NCI-H1417 (cell line): ENCODE measurements at places on chromosomes 3 and 15.
A peak's percentile ranks its signal among the peaks of the same experiment; 100 is the strongest.

DNA sequence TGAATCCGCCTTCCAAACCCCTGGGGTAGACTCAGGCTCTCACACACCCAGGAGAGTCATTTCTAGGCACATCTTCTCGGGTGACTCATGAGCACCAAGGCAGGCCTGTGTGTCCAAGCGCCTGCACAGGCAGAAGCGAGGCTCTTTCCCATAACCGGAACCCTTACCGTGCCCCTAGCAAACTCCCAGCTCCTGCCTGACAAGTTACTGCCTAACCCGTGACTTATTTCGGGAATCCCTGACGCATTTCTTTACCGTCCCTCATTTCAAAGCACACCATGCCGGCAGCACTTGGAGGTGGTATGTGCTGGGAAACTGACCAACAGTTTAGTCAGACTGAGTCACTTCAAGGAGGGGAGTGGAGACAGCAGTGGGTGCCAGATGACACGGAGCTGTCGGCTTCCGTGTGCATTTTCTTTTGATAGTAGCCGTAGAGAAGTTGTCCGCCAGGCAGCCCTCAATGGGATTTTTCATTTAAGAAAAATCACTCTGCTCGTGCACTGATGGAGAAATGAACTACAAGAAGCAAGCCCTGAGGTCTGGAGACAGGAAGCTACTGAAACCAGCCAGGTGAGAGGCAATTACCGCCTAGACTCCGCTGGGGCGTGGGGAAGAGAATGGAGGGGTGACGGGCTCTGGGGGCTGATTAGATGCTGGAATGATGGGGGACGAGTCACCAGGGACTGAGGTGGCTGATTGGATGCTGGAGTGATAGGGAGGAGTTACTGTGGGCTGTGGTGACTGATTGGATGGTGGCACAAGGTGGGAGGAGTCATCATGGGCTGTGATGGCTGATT lies 17.3 kb upstream of the HRH1 start:
- DNase-seq: no peak

- no peak for DNase-seq
These were observed 32.4 kb downstream of the B3GALNT1 start for GRCh38 chr3:161072751-161073150.

- DNase-seq: peak; percentile 16
These were observed 656.8 kb upstream of the SGO1 start for GRCh38 chr3:20842594-20843436.

- no peak for DNase-seq
These were observed 1340.5 kb downstream of the ROBO1 start for GRCh38 chr3:78427303-78427702.

DNA sequence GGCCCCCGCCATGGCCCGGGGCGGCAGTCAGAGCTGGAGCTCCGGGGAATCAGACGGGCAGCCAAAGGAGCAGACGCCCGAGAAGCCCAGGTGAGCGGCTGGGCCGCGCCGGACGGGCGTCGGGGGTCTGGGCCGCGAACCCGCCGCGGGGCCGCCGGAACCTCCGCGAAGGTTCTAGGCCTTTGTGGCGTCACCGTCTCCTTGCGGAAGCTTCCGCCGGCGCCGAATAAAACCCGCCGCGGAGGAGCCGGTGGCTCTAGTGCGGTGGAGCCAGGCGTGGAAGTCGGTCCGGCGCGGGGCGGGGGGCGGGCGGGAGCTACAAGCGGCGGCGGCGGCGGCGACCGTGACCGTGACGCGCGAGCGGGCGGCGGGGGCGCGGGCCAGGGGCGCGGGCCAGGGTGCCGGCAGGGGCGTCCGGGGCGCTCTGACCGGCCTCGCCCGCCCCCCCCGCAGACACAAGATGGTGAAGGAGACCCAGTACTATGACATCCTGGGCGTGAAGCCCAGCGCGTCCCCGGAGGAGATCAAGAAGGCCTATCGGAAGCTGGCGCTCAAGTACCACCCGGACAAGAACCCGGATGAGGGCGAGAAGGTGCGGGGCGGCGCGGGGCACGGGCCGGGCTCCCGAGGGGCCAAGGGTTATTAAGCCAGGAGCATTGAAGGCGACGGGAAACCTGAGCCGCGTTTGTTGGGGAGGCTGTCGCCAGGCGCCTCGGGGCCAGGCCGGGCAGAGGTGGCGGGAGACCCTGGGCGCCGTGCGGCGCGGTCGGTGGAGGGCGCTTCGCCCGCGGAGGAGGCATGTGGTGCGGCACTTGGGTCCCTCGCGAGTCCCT lies at the start of gene DNAJA4:
TSS of gene DNAJA4 (plus strand) at position 259 of the 833 bp plus-strand sequence. CDS start at position 461, 202 bp downstream.
- peak; percentile 74 for DNase-seq

DNA sequence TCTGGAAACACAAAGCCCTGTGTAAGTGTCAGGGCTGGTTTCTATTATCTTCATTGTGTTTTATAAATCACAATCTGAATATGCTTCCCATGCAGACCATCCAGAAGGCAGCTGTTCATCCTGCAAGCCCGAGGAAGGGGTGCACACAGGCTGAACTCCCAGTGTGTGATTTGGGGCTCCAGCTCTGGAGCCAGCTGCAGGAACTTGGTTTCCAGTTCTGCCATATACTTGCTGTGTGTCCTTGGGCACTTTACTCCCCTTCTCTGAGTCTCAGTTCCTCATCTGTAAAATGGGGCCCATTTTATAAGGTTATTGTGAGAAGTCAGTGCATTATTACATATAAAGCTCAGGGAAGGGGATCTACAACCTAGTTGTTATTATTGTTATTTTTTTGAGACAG lies 22.6 kb downstream of the CYP8B1 start:
- DNase-seq: no peak

GRCh38 chr15:51168700-51169099 lies 74.0 kb upstream of the TNFAIP8L3 start:
- no peak for DNase-seq

DNA sequence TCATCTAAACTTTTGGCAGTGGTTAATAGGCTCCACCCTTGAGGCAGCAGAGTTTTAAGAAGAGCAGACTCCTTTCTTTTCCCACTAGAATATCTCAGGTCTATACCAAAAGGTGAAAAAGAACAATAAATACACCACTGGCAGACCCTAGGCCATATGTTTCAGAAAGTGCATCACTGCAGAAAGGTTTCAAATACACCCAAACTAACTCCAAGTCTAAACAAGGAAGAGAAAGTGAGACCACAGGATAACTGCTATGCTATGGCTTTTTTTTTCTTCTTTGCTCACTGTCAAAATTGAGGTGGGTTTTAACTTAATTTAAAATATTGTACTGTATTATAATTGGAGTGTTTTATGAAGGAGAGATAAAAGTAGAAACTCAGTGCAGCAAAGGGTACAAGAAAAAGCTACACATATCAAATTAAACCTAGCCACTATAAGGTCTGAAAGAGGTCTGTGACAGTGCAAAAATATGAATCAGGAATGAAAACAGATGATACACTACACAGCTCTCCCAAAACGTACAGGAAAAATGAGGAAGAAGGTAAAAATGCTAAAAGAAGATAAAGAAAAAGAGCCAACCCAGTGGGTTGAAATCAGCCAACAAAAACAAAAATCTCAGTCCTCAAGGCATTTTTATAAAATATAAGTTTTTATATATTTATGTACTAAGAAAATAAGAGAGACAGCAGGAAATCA lies 8.4 kb downstream of the SNX4 start:
- no peak for DNase-seq

DNA sequence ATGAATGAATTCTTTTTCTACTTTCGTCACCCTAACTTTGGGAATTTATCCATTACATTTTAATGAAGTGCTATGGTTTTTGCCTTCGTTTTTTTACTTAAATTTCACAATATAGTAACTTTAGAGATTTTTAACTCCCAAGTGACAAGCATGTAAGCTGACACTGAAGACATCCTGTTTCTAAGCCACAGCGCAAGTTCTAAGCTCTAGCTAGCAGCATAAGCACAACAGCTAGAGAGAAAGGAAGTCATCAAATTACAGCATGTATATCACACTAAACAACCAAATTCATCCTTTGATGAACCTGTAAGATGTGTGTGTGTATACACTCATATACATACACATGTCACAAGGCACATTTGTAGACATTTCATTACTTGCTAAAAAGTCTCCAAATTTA lies 119.3 kb downstream of the P3H2 start:
- DNase-seq: no peak

GRCh38 chr15:60265057-60265456 lies 132.7 kb downstream of the ANXA2 start:
- no peak for DNase-seq

GRCh38 chr3:15953841-15954240 lies 156.1 kb upstream of the ANKRD28 start:
- no peak for DNase-seq
